ENCODE measurements at places on chromosomes 4 and X.

DNA sequence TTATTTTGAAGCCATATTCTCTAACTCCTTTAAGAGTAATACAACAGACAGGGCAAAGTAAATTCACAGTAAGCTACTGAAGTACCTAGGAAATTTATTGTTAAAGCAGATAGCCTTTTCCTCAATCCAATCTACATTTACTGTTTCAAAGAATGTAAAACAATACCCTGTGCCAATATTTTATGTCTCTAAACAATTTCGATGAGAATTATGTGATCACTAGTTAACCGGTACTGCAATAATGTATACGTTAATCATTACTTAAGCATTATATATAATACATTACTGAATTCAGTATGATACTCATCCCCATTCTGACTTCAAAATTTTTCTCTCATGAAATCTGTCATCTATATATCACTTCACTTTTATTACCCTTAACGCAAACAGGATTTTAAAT lies 28.5 kb downstream of the KLHL13 start:
- no peak for DNase-seq

DNA sequence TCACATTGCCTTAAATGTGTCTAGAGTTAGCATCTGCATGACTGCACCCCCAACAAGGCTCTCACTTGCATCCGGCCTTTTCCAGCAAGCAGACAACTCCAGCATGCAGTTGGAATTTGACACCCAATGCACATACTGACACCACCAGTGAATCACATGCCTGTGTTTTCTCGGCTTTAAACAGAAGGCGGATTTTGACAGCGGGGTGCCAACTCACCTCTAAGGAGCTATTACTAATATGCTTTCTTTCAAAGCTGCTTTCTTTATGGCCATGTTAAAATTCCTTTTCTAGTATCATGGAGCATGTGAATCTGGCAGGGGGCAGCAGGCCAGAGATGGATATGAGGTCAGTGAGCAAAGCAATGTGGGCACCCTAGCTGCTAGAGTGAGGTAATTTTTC lies 78.0 kb upstream of the CLNK start:
- DNase-seq, result peak; percentile 98

- no peak for DNase-seq
Observed at GRCh38 chrX:120379937-120380681, 18.2 kb downstream of the ATP1B4 start.

GRCh38 chr4:533318-534100 lies 34.5 kb downstream of the PIGG start:
- no peak for DNase-seq

GRCh38 chrX:10821293-10821692 lies 200.9 kb upstream of the MID1 start:
- DNase-seq, result no peak

GRCh38 chr4:61309616-61310015 lies 109.5 kb downstream of the ADGRL3 start:
- DNase-seq, result no peak

GRCh38 chr4:20698820-20699219 lies 1.4 kb upstream of the PACRGL start:
- DNase-seq, result no peak

GRCh38 chr4:177558995-177559394 lies 116.8 kb upstream of the AGA start:
- no peak for DNase-seq

GRCh38 chr4:40238008-40238699 lies 41.3 kb downstream of the RHOH start:
- no peak for DNase-seq

GRCh38 chr4:32988165-32988811 lies 2268.1 kb downstream of the PCDH7 start:
- DNase-seq, result no peak

DNA sequence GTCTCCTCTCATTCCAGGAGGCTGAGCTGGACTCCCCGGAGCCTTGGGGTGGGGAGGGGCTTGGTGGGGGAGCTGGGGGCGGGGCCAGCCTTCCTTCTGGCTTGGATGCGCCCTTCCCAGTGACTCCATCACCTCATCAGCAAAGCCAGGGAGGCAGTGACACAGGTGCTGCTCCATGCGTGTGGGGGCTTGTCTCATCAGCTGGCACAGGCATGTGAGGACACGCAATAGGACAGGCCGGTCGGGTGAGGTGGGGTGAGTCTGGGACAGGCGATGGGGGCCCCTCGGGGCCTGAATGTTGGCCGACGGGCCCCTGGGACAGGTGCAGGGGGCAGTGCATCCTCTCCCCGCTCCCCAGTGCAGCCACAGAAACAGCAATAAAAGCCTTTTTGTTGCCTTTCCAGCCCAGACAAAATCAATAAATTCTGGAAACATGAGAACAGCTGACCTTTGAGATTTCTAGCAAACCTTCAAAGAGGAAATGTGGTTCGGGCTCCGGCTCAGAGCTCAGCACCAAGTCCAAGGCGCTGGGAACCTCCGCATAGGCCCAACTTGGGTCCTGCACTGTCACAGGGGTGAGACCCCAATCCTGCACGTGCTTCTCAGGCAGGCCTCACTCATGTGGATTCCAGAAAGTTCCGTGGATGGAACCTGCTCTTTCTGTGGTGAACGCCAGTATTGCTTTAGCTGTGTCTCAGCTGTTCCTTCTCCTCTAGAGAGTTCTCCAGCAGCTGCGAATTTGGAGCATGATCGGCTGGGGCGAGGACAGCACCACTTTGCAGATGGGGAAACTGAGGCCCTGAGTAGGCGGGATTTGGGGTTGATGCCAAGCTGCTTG lies 18.5 kb downstream of the ADRA2C start:
- DNase-seq, result no peak

DNA sequence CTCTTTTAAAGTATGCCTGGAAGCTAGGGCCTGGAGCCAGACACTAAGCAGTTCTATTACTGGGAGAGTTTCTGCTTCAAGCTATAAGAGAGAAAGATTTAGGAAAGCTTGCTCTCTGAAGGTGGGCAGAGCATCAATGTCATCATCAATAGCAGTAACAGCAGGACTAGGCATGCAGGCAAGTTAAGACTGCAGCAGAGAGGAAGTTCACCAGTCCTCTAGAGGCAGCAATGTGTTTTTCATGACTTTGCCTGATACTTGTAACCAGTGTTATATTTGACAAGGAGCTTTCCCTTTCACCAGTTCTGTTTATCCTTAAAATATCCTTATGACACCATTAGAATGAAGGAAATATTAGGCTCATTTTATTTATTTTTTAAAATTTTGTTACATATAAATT lies 237.9 kb downstream of the KCTD8 start:
- DNase-seq, result no peak

- peak; percentile 45 for DNase-seq
Observed at GRCh38 chrX:19017271-19017670, 33.4 kb upstream of the PHKA2 start.
